ENCODE measurements at places on chromosomes 3 and 15. TPM values are rescaled to one million over a fixed set of nuclear protein-coding genes. Genes with fewer than 3 reads are reported as not detected.

- DNase-seq: no peak
These were observed 229.2 kb downstream of the CDIN1 start for GRCh38 chr15:36808411-36809160.

DNA sequence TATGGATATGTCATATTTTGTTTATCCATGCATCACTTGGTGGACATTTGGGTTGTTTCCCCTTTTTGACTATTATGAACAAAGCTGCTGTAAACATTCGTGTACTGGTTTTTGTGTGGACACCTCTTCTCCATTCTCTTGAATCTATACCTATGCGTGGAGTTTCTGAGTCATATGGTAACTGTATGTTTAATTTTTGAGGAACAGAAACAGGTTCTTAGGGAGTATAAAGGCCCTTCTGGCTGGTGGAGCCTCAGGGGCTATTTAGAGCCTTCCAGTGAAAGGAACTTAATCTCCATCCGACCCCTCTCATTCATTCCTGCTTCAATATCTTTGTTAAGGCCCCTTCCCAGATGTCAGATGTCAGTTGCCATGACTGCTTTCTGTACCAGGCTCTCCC is 14.1 kb upstream of the CTXND1 start:
- no peak for DNase-seq

DNA sequence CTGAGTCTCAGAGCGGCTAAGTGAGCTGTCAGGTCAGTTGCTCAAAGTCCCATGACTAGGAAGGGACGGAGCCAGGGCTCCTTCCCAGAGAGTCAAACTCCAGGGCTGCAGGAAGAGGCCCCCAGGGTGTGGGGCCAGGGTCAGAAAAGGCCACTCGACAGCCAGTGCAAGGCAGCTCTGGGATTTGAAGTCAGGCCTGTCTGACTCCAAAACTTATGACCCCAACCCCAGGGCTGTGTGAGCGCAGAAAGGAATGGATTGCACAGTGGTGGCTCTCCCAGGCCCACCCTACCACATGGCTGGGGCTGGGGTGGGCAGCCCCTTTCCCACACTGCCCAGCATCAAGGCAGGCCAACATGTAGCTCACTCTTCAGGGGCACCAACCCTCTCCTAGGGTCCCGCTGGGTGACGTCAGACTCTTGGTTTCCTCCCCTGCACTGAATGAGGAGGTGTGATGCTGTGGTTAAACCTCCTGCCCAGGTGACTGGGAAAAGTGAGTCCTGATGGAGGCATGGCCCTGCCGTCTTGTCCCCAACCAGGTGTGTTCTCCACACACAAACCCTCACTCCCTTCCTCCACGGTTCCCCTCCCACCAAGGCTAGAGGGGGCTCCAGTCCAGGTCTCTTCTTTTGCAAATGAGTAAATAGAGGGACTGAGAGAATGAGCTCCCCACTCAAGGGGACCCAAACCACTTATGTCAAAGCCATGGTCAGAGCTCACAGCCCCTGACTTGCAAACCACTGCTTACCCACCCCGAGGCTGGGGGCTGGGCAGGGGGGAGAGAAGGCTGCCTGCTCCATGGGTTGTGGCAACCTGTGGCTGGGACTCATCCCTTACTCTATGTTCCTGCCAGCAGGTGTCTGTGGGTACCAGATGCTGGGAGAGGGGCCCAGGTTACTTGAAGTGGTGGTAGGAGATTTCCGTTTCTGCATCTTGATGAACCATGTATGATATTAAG is 23.8 kb upstream of the CORO2B start:
- DNase-seq: no peak

DNA sequence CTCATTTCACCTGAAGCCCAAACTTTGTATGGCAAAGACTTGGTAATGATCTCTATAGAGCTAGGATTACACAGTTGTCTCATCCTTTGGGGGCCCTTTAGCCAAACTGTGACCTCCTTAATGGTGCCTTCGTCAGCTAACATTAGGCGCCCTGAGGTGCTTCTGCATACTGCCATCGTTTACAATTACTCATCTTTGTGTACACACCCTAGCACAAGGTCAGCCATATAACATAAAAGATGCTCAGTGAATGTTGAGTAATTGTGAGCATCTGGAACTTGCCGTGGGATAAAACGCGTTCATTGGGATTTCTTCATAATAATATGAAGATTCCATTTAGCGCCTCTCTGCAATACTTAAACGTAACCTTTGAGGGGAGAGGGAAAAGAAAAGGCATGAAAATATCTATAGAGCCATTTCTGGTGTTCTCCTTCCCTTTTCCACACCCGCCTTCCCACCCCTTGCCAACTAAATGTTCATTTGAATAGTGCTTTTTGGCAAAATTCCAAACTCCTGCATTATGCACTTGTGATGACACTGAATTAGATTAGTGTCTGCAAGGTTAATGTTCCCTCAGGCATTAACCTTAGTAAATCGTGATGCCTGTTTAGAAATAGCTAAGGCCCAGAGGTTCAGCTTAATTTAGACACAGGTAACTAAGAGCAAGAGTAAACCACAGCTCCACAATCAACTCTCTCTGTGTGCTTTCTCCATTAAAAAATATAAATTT is 990 bp upstream of the ZNF148 start:
- DNase-seq: no peak

GRCh38 chr3:188947401-188948280 is 224.1 kb upstream of the TPRG1 start:
- DNase-seq: peak; percentile 89

GRCh38 chr3:150142936-150143335 is 172.2 kb upstream of the PFN2 start:
- no peak for DNase-seq

Gene GMNC
- total RNA-seq: not detected

Gene GATA2
- 1.6 TPM for total RNA-seq

DNA sequence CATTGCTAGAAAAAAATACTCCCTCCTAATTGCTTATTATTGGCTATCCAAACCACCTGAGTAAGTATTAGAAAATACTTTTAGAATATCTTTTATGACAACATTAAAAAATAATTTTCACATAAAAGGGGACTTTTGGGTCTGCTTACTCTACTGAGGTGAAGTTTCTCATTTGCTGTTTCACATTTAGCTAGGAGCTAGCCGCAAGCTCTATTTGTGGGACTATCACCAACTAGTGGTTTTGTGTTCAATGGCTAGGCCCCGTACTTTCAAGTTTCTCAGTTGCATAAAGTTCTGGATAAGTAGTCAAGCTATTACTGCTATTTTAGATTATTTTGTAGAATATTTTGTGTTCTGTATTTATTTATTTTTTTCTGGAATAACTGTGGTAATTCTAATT is 244.2 kb upstream of the SLITRK3 start:
- DNase-seq: no peak

GRCh38 chr3:119289404-119289770 is 4.8 kb upstream of the ARHGAP31 start:
- DNase-seq: no peak

DNA sequence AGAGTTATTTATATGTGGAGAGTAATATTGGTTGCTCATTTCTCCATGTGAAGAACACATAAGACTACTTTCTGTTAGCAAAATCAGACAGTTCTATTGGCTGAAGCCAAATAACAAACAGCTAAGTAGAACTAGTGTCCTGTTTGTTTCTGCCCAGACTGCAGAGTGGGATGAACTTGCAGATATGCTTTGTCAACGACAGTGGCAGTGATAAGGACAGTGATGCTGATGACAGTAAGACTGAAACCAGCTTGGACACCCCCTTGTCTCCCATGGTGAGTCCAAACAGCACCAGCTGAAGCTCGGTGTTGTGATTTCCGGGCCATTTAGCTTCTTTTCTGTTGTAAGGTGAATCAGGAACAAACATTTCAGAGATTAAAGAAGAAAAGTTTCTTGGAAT is 102.6 kb upstream of the IL12A start:
- no peak for DNase-seq

Gene TMEM39A
- 26.5 TPM for total RNA-seq

DNA sequence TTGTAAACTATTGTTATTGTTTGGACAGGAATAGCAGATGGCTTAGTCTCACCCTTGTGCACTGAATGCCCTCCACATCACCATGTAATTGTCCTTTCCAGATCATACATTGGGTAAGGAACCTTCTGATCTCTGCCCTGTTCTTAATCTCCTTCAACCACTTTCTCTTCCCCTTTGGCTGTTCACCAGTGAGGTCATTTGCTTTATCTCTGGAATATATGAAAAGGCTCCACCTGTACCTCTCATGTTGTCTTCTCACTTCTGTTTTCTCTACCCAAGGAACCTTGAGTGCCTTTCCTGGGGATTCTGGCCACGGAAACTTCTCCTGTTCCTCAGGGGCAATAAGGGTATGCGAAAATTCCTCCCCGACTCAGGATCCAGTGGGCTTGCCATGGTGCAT is 28.5 kb downstream of the MCTP2 start:
- DNase-seq: no peak

DNA sequence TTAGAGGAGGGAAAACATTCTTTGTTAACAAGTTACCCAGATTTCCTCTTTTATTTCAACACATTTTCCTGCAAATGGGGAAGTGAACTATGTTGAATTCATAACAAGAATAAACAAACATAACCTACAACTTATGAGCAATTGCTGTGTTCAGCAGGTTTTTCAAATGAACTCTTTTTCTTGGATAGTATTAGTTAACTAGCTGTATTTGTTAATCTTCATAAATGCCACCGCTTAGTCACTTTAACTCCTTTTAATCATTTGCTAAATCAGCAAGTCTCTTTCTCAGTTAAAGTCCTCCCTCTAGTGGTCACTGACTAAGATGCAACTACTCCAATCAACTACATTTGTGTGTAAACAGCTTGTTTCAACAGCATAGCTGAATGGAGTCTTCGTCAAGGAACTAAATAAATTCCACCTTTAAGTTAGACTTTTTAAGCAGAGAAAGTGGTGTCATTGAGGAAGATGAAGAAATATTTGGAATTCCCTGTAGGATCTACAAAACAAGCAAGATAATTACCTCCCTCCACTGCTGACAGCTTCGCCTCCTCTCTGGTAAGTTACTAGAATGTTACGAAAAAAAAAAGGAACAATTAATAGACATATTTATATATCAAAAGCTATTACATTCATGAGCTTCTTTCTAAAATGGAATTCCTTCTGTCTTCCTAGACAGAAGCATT is 1122.0 kb downstream of the ROBO1 start:
- DNase-seq: no peak

DNA sequence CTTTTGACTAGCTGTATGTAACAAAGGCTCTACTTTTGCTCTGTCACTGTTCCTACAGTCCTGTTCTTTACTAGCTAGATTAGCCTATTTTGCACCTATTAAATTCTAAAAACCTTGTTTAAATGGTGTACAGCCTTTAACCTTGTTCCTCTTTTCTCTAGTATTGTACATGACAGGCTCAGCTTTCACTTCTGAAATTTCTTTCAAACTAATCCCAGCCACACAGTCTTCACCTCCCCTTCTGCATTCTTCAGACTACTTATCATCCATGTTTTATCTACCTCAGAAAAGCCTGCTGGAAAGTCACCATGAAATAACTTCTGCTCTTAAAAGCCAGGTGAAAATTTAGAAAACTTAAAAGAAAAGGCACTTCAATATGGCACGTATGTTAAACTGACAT is 122.4 kb downstream of the NECTIN3 start:
- DNase-seq: no peak

GRCh38 chr3:15382405-15382923 is 44.9 kb downstream of the METTL6 start:
- no peak for DNase-seq

DNA sequence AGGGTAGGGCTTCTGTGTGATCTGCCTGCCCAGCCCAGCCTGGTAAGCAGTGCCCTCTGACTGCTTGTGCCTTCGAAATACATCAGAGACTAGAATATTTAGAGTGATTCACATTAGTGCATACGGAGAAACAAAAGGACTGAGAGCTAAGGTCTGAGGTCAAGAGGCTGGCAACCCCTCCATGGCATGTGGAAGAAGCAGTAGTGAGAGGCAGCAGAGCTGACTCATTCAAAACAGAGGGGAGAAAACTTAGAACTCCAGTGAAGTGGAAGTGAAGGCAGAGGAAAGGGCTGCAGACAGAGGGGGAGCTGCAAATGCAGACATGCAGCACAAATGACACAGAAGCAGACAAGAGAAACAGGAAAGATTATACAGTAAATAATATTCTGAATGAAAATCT is 61.6 kb downstream of the ULK4 start:
- no peak for DNase-seq

Gene SYNM
- total RNA-seq: 37.0 TPM

- DNase-seq: peak; percentile 97
These were observed at the start of gene TNIK for GRCh38 chr3:171459942-171460724. Gene TNIK (minus strand): TSS chr3:171460405. CDS start chr3:171460063, 342 bp downstream.

DNA sequence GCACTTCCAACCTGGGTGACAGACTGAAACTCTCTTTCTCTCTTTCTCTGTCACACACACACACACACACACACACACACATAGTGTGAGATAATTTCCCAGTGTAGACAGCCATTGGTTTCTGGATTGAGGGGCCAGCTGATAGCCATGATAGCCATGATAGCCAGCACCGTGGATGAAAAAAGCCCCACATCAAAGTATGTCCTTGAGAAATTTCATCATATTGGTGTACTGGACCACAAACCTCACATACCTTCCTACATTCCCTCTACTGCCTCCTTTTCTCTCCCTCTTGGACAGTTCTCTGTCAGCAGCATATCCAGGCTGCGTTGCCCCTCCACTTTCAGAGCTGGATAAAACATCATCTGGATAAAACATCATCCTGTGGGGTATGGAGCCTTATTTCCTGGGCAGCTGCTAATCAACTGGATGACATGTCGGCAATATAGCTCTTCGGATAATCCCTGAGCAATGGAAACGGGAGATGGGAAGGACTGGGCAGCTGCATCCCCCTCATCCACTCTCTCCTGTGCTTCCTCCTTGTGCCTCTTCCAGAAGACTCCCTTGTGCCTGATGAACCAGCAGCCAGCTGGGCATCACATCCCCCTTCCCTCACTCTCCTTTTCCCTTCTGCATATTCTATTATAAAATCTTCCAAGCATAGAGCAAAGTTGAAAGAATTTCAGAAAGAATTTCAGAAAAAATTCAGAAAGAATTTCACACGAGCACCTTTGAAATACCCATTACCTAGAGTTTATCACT is 39.3 kb downstream of the GRK7 start:
- DNase-seq: no peak

GRCh38 chr15:78210349-78210717 is 24.0 kb downstream of the ACSBG1 start:
- peak; percentile 45 for DNase-seq

- no peak for DNase-seq
These were observed 28.9 kb upstream of the MITF start for GRCh38 chr3:69710153-69710977.

GRCh38 chr15:101239724-101240136 is 12.1 kb downstream of the CHSY1 start:
- no peak for DNase-seq

- no peak for DNase-seq
These were observed 113.7 kb downstream of the OXSM start for GRCh38 chr3:25903371-25904129.

Measured in mucosa of descending colon (tissue), 3 donors.